ENCODE measurements at places on chromosomes 4 and X. TPM values are rescaled to one million over a fixed set of nuclear protein-coding genes. Genes with fewer than 3 reads are reported as not detected.

GRCh38 chr4:182189103-182189878, 53.9 kb upstream of the TENM3 start:
- DNase-seq: no peak

GRCh38 chr4:163175971-163176958, 9.6 kb upstream of the NAF1 start:
- no peak for DNase-seq

- DNase-seq: no peak
Measured at GRCh38 chr4:14646831-14647230, 355.4 kb upstream of the CPEB2 start.

- no peak for DNase-seq
Measured at GRCh38 chrX:96989830-96990571, 106.3 kb downstream of the RPA4 start.

GLRB gene
- 37.7 TPM for total RNA-seq

DNA sequence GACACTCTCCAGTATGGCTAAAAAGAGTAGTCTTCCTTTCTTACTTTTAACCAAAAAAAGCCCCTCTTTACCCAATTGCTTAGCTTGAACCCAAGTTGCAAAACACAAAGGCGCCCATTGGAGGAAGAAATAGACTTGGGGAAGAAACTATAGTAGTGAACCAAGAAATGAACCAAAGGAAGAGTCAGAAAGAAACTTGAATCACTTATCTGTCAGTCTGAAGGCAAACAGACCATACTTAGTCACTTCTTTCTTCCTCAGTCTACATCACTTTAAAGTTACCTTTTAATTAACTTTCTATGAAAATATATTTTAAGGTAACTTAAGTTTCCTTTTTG, 161.4 kb upstream of the GIMD1 start:
- no peak for DNase-seq

- no peak for DNase-seq
Measured at GRCh38 chrX:153731117-153731844, 6.6 kb downstream of the ABCD1 start.

AR gene
- 3.0 TPM for total RNA-seq

Data from upper lobe of left lung (tissue), 6 donors.